IPS DF 19.7 (cell line): ENCODE measurements at places on chromosomes 12 and 14.

DNA sequence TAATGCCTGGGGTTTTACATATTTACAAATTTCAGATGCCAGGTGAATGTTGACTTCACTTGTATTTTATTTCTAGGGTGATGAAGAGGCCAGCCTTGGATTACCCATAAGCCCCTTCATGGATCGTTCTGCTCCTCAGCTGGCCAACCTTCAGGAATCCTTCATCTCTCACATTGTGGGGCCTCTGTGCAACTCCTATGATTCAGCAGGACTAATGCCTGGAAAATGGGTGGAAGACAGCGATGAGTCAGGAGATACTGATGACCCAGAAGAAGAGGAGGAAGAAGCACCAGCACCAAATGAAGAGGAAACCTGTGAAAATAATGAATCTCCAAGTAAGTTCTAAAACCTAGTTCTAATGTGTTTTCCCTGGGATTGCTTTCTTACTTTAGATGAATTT is 41.3 kb upstream of the SLCO1C1 start:
- DNase-seq = no peak

DNA sequence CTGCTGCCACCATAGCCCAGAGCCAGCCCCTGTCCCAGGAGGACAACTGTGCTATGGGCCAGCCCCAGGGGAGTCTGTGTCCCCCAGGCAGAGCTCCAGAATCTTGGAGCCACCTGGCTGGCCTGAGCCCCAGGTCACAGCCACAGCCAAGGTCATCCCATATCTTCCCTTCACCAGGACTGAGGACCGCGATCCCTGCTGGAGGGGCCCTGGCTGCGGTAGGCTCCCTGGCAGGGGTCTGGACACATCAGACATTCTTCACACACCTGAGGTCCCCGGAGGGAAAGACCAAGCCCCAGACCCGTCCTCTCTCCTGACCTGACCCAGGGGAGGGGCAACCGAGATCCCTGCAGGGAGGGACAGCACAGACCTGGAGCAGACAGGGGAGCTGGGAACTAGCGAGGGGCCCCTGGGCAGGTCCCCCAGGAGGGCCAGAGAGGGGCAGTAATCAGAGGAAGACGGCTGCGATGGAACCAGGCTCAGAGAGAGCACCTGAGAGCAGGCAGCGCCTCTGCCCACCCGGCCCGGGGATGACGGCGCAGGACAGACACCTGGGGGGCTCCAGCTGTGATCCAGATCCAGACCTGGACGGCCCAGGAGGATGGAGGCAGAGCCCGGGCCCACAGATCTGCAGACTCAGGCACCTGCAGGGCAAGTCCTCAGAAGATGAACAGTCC is 103.2 kb upstream of the EIF5 start:
- DNase-seq = no peak

DNA sequence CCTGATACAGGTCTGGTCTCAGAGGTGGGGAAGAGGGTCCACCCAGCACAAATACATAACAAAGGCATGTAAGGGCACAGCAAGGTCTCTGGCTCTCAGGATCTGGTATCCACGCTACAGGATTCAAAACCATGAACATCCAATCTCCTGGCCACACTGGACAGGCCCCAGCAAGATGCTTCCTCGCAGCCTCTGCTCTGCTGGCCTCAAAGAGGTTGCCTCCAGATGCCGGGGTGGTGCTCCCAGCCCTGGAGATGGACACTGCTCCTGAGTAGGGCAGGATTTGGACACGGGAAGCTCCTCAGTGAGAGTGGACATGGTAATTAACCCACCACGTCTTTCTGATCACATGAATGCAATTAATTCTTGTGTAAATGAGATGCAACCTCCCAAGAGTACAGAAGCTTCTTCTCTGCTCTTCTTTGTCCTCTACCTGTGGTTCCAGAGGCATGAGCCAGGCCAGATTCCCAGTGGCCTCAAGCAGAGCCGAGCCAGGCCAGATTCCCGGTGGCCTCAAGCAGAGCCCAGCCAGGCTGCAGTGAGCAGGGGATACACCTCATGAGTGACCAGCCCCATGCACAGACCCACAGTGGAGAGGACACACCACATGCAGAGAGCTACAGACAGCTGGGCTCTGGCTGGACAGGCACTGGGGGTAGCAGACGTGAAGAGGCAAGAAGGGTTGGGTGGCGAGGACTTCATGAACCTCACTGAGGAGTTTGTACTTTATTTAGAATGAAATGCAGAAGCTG is 186.4 kb downstream of the PIWIL1 start:
- DNase-seq = no peak

- DNase-seq = no peak
Observed at GRCh38 chr14:73728717-73729330, 14.6 kb upstream of the PNMA1 start.

DNA sequence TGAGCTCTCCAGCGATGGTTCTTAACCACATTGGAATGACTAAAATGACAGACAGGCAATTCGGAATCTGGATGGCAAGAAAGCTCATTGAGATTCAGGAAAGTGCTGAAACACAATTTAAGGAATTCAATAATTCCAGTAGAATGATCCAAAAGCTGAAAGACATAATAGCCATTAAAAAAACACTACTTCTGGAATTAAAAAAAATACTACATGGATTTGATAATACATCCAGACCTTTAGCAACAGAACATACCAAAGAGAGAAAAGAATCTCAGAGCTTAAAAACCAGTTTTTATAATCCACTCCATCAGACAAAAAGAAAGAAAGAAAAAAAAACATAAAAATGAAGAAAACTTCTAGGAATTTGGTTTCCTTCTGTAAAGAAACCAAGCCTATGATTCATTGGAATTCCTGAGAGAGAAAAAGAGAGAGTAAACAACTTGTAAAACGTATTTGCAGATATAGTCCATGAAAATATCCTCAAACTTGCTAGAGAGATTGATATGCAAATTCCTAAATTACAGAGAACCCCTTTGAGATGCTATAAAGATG is 52.8 kb downstream of the SLCO1B1 start:
- no peak for DNase-seq
